ENCODE measurements at places on chromosomes 13 and 19.
A peak's percentile ranks its signal among the peaks of the same experiment; 100 is the strongest.

DNA sequence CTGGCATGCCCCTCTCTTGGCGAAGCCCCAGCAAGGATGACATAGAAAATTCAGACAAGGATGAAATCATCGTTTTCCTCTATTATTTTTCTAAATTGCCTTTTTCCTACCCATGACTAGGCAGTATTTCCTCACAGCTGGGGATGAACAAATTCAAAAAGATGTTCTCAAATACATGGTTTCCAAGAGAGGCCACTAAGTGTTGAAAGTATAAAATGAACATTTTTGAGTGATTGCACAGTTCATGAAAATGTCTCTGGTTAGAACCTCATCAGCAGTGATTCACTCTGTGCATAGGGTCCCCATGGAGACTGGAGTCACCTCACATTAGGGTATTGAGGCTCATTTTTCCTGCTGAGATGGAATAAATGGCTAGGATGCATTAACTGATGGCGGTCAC lies 373.7 kb downstream of the DNAJC15 start:
- no peak for DNase-seq

DNA sequence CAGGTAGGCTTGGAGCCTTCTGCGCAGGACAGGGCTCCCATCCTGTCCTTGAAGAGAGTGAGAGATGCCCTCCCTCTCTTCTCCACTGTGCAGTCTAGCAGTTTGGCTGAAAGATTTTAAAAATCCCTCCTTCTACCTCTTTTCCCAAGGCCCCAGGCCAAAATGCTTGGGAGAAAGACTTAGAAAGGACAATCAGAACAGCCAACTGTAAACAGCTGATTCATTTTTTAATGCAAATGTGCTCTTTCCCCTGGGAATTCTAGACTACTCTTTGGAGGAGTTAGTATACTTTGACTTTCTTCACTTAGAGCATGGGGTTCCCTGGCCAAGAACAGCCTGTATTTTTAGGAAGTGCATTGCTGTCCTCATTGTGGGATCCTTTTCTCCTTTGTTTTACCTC lies 398.9 kb downstream of the GPC6 start:
- DNase-seq = no peak

- no peak for DNase-seq
Observed at GRCh38 chr19:46530636-46531035, 35.0 kb upstream of the PNMA8B start.

DNA sequence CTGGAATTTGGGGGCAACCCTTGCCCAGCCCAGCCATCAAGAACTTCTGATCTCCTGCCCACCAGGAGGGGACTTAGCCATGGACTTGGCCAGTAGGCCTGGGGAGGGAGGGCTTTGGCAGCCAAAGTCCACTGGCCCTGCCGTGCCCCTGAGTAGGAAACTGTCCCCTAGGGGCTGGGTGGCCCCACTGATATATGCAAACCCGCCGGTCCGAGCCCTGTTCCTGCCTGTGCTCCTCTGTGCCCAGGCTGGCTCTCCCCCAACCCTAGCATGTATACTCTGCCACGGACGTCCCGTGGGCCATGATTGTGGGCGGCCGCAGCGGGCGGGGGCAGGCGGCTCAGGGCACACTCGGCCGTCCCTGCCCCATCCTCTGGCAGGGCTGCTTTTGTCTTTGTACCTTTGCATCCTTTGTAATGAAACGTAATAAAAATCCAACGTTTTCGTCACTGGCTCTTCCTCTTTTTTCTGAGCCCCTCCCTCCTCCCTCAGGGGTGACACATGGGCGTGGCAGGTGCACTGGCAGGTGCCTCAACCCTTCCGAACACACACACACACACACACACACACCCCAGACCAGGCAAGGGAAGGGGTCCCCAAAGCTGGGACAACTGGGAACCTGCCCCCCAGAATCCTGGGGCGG lies 9.1 kb downstream of the COMP start:
- DNase-seq = no peak

- DNase-seq = no peak
Observed at GRCh38 chr13:39379118-39379517, 223.9 kb downstream of the LHFPL6 start.

- DNase-seq = no peak
Observed at GRCh38 chr13:99388334-99388923, 81.2 kb upstream of the GPR183 start.

DNA sequence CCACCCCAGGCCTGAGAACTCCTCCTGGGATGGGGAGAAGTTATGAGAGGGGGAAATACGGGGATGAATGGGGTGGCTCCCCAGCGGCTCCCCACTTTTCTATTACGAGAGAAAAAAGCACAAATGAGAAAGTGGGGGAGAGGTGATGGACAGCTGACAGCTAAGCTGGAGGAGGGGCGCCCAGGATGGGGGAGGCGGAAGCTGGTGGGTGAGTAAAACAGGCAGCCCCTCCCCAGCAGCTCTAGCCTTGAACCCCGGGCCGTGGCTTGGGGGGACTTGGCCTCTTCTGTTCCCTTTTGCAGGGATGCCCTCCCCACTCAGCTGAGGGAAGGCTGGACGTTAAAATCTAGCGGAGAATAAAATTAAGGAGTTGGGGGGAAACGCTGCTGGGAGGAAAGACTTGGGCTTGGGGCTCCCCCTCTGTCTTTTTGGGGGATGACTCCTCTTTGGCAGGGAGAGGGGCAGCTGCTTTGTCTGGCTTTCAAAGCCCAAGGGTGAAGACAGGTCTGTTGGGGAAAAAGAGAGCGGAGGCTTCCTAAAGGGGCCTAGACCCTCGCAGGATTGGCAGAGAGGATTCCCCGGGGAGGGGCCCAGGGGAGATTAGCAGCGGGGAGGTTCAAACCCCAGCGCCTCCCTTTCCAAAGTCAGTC lies 1.4 kb upstream of the SAMD1 start:
- no peak for DNase-seq

GRCh38 chr13:34816245-34816884 lies 125.7 kb upstream of the NBEA start:
- no peak for DNase-seq

GRCh38 chr13:114073881-114074612 lies 58.4 kb downstream of the RASA3 start:
- no peak for DNase-seq

GRCh38 chr13:92838786-92839185 lies 387.8 kb upstream of the GPC6 start:
- peak; percentile 73 for DNase-seq

DNA sequence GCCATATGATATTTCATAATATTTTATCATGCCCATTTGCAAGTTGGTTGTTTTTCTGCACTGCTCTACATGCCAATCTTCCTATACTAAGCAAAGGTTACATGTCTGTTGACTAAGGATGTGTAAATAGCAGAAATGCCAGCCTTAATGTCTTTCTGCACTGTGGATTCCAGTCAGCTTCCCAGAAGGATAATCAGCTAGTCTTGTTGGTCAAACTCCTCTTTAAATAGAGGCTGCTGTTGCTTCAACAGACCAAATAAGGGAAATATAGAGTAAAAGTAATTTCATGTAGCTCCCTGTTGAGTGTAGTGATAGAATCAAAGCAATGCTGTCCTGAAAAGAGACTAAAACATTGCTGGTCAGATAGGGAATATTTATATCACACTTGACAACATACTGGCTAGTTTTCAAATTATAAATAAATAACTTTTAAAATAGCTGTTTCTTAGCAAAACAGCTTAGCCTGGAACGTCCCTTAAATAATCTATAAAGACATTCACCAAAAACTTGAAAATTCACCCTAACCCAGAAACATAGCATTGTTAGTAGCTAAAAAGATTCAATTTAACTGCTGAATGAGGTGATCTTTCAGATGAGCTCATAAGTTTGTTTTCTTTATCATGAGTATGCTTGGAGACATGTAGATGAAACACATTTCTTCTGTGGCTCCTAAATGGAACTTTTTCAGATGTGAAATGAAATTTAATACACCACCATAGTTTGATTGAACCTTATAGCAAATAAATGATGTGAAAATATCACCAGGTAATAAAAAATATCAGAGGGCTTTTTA lies 56.6 kb downstream of the FRY start:
- DNase-seq = no peak

DNA sequence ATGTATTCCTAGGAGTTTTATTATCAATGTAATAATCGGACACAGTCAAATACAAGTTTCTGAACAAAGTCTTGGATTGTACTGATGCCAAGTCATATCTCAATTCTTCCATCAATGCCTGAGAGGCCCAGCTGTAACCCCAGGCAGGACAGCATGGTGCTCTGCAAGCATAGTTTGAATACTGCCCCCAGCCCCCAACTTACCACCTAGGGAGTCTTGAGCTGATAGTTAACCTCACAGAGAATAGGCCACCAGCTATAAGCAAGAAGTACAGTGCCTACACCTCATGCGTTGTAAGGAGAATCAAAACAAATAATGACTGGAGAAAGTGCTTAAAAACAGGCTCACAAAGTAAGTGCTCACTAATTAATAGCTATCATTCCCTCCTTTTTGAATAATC lies 2.7 kb downstream of the PROSER1 start:
- peak; percentile 20 for DNase-seq

GRCh38 chr13:23147827-23148226 lies 33.0 kb upstream of the SGCG start:
- DNase-seq = no peak

DNA sequence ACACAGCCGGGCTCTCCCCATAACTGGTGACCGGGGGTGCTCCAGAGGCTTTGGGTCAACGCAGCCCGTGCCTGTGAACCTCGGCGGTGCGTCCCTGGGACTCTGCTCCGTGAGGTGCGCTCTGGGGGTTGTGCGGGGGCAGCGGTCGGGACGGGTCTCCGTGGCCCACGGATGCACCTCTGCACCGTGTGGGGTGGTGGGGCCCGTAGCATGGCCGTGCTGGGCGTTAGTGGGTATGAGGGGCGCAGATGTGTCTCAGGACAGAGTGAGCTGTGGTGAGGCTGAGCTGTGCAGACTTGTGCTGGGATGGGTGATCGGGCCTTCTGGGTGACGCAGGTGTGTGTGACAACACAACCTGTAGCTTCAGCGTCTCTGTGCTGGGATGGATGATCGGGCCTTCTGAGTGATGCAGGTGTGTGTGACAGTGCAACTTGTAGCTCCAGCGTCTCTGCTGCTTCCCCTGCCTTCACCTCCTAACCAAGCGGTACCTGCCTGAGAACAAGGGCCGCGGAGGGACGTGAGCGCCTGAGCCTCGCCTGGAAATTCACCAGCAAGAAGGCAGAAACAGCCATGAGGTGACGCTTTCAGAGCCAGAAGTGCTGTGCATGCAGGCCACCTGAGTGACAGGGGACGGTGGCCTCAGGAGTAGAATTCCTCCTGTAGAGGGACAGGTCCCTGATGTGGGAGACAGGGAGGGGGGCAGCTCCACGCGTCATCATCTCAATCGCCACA lies 599 bp downstream of the ZNF331 start:
- DNase-seq = no peak

- DNase-seq = no peak
Observed at GRCh38 chr13:41006306-41006705, 12.8 kb downstream of the ELF1 start.

DNA sequence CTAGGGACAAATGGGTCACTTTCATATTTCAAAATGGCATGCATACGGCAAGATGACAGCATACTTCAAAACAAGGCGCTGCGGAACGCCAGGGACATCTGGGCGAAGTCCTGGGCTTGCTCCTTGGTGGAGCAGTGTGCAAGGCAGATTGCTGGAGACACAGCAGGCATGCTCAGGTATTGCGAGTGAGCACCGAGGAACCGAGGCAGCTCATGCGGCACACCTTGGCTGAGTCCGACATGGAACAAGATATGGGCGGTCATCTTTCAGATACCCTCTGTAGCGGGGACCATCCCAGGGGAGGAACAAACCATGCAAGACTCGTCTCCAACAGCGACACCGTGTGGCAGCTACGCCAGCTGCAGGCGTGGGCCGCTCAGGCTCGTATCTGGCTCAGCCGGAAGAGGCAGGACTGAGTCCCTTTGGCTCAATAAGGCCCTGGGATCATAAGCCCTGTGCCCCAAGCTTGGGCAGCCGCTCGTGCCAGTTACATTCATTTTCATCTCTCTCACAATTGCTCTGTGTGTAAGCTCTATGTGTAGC lies 112.4 kb downstream of the NUFIP1 start:
- no peak for DNase-seq

- no peak for DNase-seq
Observed at GRCh38 chr13:72541674-72542073, 185.8 kb downstream of the MZT1 start.

DNA sequence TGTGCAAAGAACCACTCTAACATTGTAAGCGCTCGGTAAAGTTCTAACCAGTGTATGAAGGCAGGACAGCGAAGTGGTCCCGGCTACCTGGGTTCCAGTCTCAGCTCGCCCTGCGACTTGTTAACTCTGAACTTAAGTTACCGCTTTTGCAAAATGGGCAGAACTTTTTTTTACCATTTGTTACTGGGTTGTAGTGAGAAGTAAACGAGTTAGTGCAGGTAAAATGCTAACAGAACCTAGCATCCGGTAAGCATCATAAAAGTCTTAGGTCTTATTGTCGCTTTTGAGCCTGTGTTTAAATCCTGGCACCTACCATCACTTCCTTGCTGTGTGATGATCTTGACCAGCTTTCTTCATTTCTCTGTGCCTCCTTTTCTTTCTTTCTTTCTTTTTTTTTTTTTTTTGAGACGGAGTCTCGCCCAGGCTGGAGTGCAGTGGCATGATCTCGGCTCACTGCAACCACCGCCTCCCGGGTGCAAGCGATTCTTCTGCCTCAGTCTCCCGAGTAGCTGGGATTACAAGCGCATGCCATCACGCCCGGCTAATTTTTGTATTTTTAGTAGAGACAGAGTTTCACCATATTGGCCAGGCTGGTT lies 734 bp upstream of the TRMT1 start:
- DNase-seq = peak; percentile 63

DNA sequence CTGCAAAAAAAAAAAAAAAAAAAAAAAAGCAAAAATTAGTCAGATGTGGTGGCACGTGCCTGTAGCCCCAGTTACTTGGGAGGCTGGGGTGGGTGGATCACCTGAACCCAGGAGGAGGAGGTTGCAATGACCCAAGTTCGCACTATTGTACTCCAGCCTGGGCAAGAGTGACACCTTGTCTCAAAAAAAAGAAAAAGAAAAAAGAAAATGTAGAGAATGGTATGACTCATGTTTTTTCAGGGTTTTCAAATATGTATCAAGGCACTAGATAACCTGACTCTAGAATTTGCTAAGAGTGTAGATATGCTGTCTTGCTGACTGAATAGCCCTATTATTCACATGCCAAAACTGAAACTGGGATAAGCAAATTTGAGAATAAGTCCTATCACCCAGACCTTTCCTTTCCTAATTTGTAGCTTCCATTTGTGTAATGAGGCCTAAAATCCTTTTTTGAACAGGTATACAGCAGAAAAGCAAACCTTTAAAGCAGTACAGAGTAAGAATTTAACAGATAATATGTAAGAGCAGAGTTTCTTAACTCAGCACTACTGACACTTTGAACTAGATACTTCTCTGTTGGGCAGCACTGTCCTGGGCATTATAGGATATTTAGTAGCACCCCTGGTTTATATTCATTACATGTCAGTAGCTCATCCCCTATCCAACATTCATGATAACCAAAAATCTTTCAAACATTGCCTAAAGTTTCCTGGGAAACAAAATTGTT lies 108.6 kb downstream of the ELF1 start:
- DNase-seq = no peak

- DNase-seq = no peak
Observed at GRCh38 chr19:15551293-15552004, 43.1 kb downstream of the CYP4F22 start.

GRCh38 chr13:102983496-102983895 lies 82.7 kb downstream of the SLC10A2 start:
- no peak for DNase-seq

- peak; percentile 33 for DNase-seq
Observed at GRCh38 chr13:51619614-51620013, 35.4 kb downstream of the WDFY2 start.

GRCh38 chr13:44758630-44759383 lies 182.7 kb upstream of the TSC22D1 start:
- DNase-seq = peak; percentile 95

GRCh38 chr13:21344662-21345176 lies 114.4 kb downstream of the ZDHHC20 start:
- DNase-seq = no peak

Data from RKO (cell line).